Stimulated activated CD4-positive, alpha-beta T cell treated with anti-CD3 and anti-CD28 coated beads, Interleukin-4, amount 100 ng/mL, for 4 hours (primary cell): ENCODE measurements at places on chromosomes 1 and 21.

DNA sequence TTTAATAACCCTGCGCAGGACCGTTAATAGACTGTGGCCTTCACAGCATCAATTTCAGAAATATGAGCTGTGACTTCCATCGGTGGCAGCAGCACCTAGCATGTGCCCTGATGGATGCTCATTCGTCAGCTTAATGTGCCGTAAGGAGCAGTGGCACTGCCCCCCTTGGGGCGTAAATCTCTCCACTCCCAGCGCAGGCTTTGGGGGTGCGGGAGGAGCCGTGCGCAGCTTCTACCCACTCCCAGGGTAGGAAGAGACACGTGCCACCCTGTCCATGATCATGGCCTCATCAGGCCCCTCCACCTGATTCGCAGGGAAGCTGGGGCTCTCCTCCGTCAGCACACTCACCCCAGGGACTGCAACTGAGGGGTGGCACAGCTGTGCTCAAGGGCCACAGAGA, 149.5 kb downstream of the NPHP4 start:
- DNase-seq, result no peak

DNA sequence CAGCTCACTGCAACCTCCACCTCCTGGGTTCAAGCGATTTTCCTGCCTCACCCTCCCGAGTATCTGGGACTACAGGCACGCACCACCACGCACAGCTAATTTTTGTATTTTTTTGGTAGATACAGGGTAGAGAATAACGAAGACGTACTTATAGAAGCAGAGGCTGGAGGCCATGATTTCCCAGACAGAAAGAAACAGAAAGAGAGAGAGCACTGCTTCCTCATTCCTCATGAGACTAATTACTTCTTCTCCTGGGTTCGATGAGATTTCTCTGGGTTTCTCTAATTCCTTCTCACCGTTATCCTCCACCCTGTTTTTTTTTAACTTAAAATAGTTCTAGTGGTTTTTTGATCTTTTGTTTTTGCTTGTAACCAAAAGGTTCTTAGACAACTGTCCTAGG, 23.4 kb upstream of the PTP4A2 start:
- DNase-seq, result no peak

GRCh38 chr1:45585110-45585426, 1.2 kb downstream of the NASP start:
- no peak for DNase-seq

GRCh38 chr1:178005450-178005849, 35.6 kb upstream of the SEC16B start:
- DNase-seq, result no peak

- no peak for DNase-seq
These were observed 13.8 kb downstream of the GPATCH2 start for GRCh38 chr1:217617126-217617525.

- peak; percentile 35 for DNase-seq
These were observed 3.2 kb upstream of the CCNL2 start for GRCh38 chr1:1402072-1402900.

- DNase-seq, result no peak
These were observed 164.9 kb downstream of the CAMTA1 start for GRCh38 chr1:6950001-6950765.

DNA sequence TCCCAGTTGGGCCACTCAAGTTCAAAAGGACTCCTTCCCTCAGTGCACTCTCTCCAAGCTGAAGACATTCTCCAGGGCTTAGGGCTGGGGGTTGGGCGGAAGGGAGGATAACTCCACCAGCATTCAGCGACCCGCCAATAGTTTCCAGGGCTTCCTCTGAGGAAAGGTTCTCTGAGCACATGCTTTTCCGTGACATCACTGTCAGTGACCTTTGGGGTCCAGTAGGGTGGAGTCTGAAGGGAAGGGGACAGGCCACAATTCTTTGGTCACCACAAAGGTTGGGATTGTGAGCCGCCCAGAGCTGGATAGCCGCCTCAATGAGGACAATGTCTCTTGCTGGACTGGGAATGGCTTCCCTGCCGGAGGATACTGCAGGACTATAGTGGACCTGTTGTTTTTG, 22.8 kb upstream of the RXRG start:
- DNase-seq, result no peak

DNA sequence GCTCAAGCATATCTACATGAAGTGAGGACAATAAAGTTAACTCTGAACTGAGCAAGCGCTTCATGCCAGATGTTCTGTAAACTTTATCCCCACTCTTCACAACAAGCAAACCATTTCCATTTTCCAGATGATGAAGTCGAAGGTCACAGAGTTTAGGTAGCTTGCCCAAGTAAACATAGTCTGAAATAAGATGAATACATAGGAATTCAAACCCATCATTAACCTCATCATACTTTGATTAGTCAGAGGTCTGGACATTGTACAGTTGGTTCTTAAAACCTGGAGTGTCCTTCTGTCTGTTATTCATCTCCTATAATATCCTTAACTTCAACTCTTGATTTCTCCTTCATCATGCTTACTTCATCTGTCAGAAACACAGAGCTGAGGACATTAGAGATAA, 180.3 kb upstream of the C8B start:
- no peak for DNase-seq

DNA sequence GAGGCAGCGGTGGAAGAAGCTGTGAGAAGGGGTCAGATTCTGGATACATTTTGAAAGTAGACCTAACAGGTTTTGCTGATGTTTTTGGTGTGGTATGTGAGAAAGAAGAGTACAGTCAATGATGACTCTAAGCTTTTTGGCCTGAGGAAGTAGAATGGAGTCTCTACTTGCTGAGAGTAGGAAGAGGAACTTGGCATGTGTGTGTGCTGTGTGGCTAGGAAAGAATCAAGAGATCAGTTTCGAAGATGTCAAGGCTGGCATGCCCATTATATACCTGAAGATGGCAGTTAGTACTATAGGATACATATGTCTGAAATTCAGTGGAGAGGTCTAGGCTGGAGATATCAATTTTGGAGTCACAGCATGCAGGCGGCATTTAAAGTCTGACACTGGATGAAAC, 64.4 kb downstream of the MAB21L3 start:
- DNase-seq, result no peak

- DNase-seq, result no peak
These were observed 21.6 kb downstream of the EPHA2 start for GRCh38 chr1:16134066-16134801.

- DNase-seq, result no peak
These were observed 1632.8 kb downstream of the NCAM2 start for GRCh38 chr21:22630953-22631465.

GRCh38 chr1:98143403-98143802, 222.6 kb upstream of the DPYD start:
- no peak for DNase-seq

- DNase-seq, result no peak
These were observed 121.4 kb downstream of the RRAGC start for GRCh38 chr1:38738207-38738606.

DNA sequence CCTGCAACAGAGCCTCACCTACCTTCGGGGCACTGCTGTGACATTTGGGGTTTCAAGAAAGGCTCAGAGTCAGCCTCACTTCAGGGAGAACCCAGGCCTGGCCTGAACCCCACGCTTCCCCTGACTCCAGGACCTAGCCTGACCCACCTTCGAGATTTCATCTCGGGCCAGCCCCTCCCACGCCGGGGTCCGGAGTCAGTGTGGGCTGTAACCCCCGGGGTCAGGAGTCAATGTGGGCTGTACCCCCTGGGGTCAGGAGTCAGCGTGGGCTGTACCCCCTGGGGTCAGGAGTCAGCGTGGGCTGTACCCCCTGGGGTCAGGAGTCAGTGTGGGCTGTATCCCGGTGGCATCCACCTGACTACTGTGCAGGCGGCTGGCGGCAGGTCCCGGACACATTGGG, 183.0 kb upstream of the RAB4A start:
- DNase-seq, result no peak

DNA sequence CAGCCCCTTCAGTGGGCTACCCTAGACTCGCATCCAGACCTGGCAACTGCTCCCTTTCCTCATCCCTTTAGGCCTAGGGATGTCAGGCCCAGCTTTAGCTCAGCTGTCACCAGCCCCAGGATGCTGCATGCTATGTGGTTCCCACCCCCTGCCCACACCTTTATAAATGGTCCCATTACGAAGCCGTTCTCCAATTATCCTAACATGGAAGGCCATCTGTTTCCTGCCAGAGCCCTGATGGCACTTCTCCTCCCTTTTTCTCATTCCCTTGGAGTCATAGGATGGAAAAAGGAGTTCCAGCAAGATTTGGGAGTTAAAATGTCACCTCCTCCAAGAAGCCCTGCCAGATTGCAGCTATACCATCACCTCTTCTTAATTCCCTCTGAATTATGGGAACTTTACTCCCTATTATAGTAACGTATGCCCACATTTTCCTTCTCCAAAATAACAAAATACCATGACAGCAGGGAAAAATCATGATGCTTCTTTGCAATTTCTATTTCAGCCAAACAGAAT, 205.0 kb upstream of the GRIK3 start:
- no peak for DNase-seq

DNA sequence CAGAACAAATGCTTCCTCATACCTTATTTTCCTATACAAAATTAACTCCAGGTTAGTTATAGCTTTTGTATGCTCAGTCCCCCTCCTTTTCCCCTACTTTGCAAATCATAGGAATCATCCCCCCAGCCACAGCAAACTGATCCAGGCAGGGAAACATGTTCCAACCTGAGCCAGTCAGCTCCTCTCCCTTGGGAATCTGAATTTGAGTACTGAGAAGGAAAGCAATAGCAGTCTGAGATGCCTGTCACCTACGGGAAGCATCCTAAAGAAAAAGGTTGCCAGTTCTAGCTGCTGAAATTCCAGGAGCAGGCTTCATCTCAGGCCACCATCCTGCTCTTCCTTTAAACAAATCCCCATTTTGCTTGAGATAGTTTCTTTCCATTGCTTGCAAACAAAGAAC, 6.9 kb downstream of the ADSS2 start:
- DNase-seq, result no peak
